Prostate gland (tissue), 2 donors: ENCODE measurements at places on chromosomes 1 and 21. TPM values are rescaled to one million over a fixed set of nuclear protein-coding genes. Genes with fewer than 3 reads are reported as not detected.

DNA sequence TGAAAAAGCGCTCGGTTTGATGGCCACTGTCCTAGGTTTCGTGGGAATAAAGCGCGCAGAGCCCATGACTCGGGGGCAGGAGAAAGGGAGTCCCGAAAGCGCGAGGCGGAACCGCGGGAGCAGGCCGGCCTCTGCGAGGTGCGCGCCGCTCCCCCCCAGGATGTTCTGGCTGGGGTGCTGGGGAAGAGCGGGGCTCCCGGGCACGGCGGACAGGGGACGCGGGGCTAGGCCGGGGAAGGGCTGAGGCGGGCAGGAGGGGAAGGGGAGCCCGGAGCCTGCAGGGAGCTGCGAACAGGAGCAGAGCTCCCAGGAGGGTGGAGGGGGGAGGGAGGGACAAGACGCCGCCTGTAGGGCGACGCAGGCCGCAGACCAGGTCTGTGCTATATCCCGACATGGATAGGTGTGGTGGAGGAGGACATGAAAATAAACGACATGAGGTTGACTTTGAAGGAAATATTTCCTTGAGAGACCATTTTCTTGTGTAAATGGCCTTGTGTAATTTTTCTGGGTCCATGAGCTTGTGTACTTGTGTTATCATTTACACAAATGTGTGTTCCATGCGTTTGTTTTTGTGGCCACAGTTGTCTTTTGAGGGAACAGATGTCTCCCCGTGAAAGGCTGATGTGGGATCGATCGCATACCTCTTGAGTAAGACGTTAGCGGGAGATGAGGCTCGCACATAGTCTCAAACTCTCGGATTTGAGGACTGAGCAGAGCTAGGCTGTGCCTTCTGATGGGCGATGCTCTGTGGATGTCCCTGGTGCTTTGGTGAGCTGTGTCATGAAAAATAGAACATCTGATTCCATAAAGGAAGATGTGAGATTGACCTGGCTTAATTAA, 1.3 kb downstream of the PCNT start:
- peak overlapping the region; percentile 96 for H3K27ac ChIP-seq
- no peaks in the 10 kb centered on the region for H3K36me3 ChIP-seq
- H3K27me3 ChIP-seq, result no peaks in the 10 kb centered on the region

GRCh38 chr1:158329733-158330132, 1.6 kb downstream of the CD1B start:
- H3K27me3 ChIP-seq, result no peaks in the 10 kb centered on the region
- no peaks in the 10 kb centered on the region for H3K4me1 ChIP-seq
- H3K36me3 ChIP-seq, result no peaks in the 10 kb centered on the region

- no peaks in the 10 kb centered on the region for H3K4me1 ChIP-seq
- H3K27ac ChIP-seq, result no peak overlapping the region
- H3K36me3 ChIP-seq, result no peaks in the 10 kb centered on the region
- DNase-seq, result no peak
- H3K27me3 ChIP-seq, result no peaks in the 10 kb centered on the region
- no peak overlapping the region for H3K4me3 ChIP-seq
Observed at GRCh38 chr1:55262822-55263221, 47.7 kb upstream of the USP24 start.

DNA sequence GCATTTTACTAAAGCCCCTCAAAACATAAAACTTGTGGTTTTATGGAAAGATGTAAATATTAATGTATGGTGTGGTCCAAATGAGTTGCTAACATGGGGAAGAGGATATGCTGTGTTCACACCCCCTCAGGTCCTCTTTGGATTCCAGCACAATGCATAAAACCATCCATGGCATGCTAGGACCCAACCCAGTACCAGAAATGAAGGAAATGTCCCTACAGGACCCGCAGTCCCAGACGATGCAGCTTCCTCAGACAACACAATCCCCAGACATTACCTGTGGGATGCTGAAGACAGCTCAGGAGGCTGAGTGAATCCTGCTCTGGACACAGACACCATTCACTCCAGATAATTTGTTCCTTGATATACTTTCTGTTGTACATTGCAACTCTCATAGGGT, 202.2 kb downstream of the LBR start:
- H3K36me3 ChIP-seq, result no peaks in the 10 kb centered on the region
- no peaks in the 10 kb centered on the region for H3K27me3 ChIP-seq
- no peak overlapping the region for H3K27ac ChIP-seq
- H3K4me3 ChIP-seq, result no peak overlapping the region

The RBM34 gene
- 25.7 TPM for total RNA-seq

The COL6A1 gene
- 265 TPM for total RNA-seq

The TLR5 gene
- 7.4 TPM for total RNA-seq

DNA sequence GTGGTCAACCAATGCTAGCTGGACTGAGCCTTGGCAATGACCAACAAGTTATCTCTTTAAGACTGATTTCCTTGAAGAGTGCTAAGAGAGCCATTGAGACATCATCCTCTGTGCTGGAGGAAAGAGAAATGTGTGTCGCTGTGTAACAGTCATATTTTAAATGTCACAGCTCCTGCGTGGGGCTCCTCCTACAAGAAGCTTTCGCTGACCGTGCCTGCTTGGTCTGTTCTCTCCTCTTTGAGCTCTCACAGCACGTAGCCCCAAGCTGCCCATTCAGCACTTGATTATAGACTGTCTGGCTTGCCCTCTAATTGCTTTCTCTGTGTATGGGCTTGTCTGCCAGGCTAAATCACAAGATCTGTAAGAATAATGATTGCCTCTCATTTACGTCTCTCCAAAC, 221.3 kb downstream of the FOXD2 start:
- H3K4me1 ChIP-seq, result no peaks in the 10 kb centered on the region
- H3K27me3 ChIP-seq, result no peaks in the 10 kb centered on the region
- H3K27ac ChIP-seq, result no peak overlapping the region
- no peaks in the 10 kb centered on the region for H3K36me3 ChIP-seq
- H3K4me3 ChIP-seq, result no peak overlapping the region
- DNase-seq, result no peak

DNA sequence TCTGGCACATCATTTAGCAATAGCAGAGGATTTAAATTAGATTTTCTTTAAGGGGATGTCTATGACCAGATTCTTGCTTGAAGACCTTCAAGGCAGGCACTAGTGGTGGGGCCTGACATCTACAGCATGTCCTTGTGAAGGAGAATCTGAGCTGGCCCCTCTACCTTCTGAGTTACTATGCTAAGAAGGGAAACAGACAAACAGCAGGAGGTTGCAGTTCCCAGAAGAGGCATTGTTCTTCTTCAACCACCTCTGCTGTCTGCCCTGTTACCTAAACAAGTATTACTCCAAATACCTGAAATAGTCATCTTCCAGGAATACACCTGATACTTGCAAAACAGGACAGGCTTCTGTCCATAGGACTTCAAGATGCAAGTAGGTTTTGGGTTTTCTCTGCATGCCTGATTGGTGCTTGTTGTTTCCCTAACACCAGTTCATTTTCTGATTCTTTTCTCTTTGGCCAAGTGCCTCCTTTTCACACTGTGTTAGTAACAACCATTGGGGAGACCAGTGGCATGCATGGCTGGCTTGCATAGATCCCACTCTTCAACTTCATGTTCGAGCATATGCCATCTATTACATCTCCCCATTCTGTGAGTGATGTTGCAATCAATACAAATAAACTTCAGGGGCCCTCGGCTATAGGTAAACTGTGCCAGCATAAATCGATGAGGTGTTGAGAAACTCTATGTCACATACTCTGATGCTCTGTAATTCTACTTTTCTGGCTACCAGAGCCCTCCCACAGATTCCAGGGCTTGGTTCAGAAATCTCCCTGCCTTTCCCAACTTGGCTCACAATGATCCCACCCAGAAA, 93.0 kb upstream of the DUSP10 start:
- H3K36me3 ChIP-seq, result no peaks in the 10 kb centered on the region
- H3K4me1 ChIP-seq, result no peaks in the 10 kb centered on the region
- no peaks in the 10 kb centered on the region for H3K27me3 ChIP-seq
- H3K4me3 ChIP-seq, result no peak overlapping the region

GRCh38 chr1:56295949-56296929, 283.1 kb downstream of the PLPP3 start:
- no peaks in the 10 kb centered on the region for H3K36me3 ChIP-seq
- H3K4me3 ChIP-seq, result no peak overlapping the region
- H3K4me1 ChIP-seq, result no peaks in the 10 kb centered on the region
- DNase-seq, result no peak
- H3K27me3 ChIP-seq, result no peaks in the 10 kb centered on the region
- no peak overlapping the region for H3K27ac ChIP-seq

The HJV gene
- total RNA-seq, result 1.2 TPM

GRCh38 chr1:228351850-228352249, 54.8 kb downstream of the TRIM11 start:
- H3K27ac ChIP-seq, result no peak overlapping the region
- no peaks in the 10 kb centered on the region for H3K4me1 ChIP-seq
- H3K36me3 ChIP-seq, result no peaks in the 10 kb centered on the region
- no peak overlapping the region for H3K4me3 ChIP-seq

The RSPH1 gene
- 1.6 TPM for total RNA-seq
